ENCODE measurements at places on chromosomes 5 and 9.

DNA sequence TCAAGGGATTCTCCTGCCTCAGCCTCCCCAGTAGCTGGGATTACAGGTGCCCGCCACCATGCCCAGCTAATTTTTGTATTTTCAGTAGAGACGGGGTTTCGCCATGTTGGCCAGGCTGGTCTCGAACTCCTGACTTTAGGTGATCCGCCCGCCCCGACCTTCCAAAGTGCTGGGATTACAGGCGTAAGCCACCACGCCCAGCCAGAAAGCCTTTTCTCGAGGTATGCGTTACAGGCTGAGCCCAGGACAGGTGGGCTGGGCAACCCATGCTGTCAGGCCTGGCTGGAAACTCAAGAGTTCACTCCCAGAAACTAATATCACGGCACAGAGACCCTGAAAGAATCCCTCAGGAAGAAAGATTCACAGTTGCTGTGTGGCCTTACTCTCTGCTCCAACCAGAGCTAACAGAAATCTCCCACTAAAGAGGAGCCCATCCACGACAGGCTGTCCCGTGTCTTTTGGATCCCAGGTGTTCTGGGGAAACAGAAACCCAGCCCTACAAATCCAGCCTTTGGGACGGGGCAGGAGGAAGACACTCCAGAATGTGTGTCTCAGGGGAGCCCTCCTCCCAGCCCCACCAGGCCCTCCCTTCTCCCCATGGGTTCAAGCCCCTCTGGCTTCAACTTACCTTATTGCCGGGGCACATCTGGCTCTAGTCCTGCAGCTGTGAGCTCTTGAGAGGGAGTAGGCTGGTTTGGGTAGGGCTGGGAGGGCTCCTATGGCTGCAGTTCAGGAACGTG is 400 bp downstream of the TIFAB start:
- no peak for DNase-seq

DNA sequence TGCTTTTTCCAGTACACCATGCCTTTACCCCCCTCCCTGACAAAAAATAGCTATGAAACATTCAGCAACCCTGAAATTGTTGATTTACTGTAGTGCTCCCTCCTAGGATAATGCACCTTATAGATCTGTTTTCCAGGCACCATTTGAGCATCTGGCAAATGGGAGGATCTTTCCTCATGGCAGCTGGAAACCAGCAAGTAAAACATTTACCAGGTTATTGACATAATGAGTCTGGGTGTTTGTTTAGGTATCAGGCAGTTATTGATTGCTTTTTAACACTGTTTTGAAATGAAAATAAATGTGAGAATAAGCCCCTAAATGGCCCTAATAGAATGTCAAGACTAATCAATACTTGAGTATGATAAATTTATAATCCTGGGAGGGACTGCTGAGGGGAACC is 57.3 kb upstream of the KLF4 start:
- DNase-seq: no peak

DNA sequence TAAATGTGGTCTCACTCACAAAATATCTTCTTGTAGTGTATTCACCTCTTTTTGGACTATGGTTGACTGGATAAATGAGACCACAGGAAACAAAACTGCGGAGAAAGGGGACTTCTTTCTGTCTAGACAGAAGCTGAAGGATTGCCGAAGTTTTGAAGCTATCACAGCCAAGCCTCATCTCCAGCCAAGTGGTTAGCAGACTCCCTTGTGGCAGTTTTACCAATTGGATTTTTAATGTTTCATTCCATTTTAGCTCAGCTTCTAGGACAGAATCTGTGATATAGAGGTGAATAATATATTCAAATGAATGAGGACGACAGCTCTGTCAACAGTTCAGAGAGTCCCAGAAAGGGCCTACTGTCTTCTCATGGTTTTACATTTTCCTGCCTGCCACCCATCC is 215.7 kb upstream of the ZNF608 start:
- no peak for DNase-seq

GRCh38 chr5:136622747-136623146 is 257.4 kb upstream of the TRPC7 start:
- no peak for DNase-seq

- no peak for DNase-seq
These were observed 141.8 kb downstream of the DOCK2 start for GRCh38 chr5:169778622-169779596.

GRCh38 chr5:76468635-76469425 is 65.7 kb downstream of the IQGAP2 start:
- no peak for DNase-seq

DNA sequence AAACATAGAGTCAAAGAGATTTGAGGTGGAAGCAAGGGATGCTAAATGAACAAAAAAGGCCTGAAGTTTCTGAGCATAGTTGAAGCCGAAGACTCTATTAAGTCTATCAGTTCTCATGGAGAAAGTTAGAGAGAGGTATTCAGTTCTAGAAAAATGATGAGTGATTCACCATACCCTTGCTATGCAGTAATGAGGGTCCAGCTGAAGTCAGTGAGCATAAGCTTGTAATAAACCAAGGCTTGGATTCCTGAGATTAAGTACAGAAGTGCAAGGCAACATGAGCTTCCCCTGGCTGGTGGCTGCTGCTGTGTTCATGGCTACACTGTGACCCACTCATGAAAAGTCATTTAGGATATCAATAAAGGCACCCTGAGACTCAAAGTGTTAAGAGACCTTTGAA is 129.7 kb upstream of the MTAP start:
- DNase-seq: no peak

DNA sequence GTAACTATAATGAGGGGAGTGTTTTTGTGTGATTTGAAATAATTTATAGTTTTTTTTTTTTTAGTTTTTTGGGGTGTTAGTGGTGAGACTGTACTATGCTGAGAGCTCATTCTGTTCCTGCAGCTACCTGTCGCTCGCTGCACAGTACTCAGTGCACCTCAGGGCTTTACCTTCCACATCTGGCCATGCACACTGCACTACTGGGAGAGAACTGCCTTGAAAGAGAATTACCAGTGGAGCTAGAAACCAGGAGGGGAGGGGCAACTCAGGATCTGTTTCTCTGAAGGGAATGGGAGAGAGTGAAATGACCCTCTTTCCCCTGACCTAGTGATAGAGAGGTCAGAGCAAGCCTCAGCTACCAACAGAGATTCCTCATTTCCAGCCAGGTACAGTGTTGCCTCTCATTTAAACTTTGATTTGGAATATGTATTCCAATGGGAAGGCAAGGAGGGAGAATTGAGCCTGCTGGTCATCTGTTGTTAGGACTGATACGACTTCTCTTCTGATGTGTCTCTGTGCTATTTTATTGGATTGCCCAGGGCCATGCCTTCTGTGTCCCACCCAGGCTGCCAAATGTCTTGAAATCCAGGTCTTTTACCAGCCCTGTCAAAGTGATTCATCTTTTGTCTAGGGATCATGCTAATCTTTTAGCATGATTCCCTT is 8.9 kb downstream of the ATG10 start:
- no peak for DNase-seq

GRCh38 chr9:7523426-7524043 is 276.0 kb downstream of the DMAC1 start:
- DNase-seq: no peak

GRCh38 chr9:69542058-69542457 is 130.1 kb downstream of the APBA1 start:
- no peak for DNase-seq

DNA sequence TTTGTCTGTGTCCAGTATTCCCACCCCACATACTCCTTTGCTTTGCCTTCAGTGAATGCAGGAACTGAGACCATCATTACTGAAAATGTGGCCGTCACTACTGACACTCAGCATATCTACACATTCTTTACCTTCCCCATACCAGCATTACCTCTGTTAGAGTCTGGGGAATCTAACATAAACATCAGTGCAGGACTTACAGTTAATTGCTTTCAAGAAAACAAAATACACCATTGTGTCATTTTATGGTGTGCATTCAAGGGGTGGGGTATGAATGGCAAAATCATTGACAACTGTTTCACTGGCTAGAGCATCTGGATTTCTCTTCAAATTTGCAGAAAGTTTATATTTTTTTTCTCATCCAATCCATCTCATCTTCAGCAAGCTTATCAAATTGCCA is 731.4 kb upstream of the RIOK2 start:
- DNase-seq: no peak

DNA sequence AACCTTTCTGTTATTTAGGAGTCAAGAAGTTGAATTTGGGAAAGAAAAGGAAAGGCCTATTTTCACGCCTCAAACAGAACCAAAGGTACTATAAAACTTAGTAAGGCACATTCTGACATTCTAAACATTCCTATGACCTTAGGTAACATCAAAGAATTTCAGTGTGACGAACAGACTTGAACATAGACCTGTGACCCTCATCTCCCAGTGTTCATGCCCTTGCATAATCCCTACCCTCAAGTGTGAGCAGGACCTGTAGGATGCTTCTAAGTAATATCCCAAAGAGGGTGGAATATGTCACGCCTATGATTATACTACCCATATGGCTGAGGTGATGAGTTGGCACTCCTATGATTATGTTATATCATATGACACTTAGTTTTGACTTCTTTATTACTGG is 540.9 kb downstream of the KIF4B start:
- no peak for DNase-seq

- DNase-seq: no peak
These were observed 90.1 kb downstream of the STARD4 start for GRCh38 chr5:111422245-111422644.

DNA sequence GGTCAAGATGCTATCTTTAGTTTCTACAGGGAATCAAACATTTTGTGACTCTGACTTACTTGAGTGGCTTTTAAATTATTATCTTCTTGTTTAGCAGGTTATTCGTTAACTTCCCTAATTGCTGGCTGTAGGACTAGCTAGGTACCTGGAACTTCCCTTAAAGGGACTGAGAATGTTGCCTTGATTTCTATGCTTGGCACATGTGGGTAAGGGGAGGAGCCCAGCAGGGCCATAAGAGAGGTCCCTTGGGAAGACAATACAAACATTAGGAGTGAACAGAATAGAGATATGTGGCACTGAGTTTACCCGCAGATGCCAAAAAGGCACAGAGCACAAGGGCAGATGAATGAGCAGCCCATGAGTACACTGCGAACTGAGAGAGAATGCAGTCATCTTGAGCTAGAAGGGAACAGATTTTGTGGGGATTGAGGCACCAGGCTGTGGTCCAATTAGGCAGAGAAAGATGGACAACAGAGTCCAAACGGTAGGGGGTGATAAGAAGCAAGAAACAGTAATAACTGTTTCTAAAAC is 9.8 kb downstream of the CKMT2 start:
- no peak for DNase-seq

- DNase-seq: no peak
These were observed 15.5 kb upstream of the TRIM32 start for GRCh38 chr9:116671605-116672004.

DNA sequence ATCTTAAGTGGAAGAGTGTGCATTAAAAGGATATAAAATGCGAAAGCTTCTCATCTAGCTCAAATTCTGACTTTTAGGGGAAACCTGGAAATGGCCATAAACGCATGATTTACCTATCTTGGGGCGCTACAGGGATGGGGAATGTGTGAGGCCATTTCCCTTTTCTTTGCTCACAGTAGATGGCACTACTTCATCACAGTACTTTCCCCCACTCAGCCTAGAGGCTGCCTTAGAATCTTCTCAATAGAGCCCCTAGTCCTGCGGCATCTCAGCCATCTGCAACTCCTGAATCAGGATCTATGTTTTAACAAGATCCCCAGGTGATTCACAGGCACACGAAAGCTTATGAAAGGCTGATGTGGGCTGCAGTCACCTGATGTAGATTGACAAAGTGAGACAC is 110.8 kb downstream of the LHFPL2 start:
- DNase-seq: peak; percentile 68

DNA sequence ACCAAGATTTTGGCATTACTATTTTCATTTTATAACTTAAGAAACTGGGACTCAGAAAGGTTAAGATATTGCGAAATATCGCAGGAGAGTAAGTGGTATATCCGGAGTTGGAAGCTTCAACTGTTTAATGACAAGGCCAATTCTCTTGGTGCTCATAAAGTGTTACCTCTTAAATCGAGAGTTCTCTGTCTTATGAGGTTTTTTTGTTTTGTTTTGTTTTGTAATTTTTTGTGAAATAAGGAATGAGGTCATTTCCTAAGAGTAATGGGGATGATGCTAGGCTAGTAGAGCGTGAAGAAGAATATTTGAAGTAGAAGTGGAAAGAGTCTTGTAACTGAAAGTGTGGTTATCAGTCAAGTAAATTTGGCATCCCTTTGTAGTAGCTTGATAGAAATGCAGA is 183.2 kb upstream of the DAB2 start:
- no peak for DNase-seq

All from mesenchymal stem cell (in vitro differentiated cells and primary cell).